Stimulated activated CD4-positive, alpha-beta T cell treated with anti-CD3 and anti-CD28 coated beads, Interleukin-15, amount 100 ng/mL, for 48 hours (primary cell): ENCODE measurements at places on chromosomes 1 and 21.
A peak's percentile ranks its signal among the peaks of the same experiment; 100 is the strongest.

GRCh38 chr1:201724766-201725118 is 104.2 kb upstream of the IPO9 start:
- no peak for DNase-seq

- no peak for DNase-seq
These were observed 33.9 kb downstream of the CAPN9 start for GRCh38 chr1:230781131-230781530.

GRCh38 chr1:108646648-108647269 is 14.1 kb downstream of the HENMT1 start:
- peak; percentile 33 for DNase-seq

DNA sequence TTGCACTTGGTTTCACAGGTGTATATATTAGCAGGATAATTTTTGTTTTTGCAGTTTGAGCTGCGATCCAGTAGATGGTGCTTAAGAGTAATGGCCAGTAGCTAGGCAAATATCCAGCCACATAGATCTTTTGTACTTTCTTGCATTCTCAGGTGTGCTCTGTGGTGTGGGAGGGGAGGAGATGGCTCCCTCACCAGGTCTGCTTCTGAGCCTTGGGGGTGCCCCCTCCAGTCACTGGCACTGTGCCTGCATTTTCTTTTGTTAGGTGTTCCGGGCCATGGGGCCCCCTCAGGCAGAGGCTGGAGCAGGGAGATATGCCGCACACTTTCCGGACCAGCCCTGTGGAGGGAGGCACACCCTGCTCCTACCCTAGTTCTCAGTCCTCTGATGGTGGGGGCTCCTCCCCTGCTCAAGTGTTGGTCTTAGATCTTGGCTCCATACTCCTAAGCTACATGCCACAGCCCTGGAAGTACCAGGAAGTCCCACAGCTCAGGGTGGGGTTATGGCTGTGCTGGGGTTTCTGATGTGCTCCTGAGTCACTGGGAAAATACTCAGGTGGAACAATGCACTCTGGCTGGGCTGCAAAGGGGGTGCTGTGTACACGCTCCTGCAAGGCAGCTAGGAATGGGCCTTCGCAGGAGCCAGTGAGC is 197.6 kb upstream of the DMRTA2 start:
- no peak for DNase-seq

GRCh38 chr1:15403962-15404580 is 5.6 kb upstream of the EFHD2 start:
- no peak for DNase-seq
